ENCODE measurements at places on chromosomes 16 and 17. TPM values are rescaled to one million over a fixed set of nuclear protein-coding genes. Genes with fewer than 3 reads are reported as not detected.

DNA sequence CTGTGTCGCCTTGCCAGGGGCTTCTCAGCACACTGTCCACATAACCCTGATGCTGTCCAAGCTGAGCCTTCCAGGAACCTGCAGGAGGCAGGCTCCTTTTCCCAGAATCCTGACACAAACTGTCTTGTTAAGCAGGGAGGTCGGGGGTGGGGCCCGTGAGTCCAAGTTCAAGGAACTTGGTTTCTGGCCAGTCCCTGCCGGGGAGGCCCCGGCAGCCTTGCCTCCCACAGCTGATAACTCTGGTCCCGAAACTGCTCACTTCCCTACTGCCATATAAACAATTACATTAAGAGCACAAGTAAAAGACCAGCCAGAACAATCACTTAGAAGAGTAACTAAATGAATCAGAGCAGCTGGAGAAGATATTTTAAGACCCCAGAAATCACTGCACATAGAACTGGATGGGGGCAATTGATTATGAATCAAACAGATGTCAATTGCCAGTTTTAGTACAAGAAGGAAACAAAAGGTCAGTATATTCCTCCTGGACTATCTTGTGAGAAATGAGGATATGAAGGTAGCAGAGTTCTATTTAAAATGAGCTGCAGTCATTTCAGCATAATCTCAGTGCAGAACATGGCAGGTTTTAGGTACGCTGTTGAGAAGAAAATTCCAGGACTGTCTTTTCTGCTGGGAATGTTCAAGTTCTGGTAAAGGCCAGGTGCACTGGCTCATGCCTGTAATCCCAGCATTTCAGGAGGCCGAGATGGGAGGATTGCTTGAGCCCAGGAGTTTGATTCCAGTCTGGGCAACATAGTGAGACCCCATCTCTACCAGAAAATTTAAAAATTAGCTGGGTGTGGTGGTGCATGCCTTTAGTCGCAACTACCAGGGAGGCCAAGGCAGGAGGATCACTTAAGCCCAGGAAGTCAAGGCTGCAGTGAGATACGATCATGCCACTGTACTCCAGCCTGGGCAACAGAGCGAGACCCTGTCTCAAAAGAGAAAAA is 169.8 kb downstream of the PITPNC1 start:
- DNase-seq = no peak

TLCD3B gene
- total RNA-seq = 9.0 TPM

- no peak for DNase-seq
Measured at GRCh38 chr16:50521246-50521900, 26.8 kb upstream of the NKD1 start.

- peak; percentile 22 for DNase-seq
Measured at GRCh38 chr16:6068063-6068462, 970.5 kb upstream of the EEF2KMT start.

- DNase-seq = peak; percentile 60
Measured at GRCh38 chr17:11909348-11909747, 87.9 kb downstream of the ZNF18 start.

DNA sequence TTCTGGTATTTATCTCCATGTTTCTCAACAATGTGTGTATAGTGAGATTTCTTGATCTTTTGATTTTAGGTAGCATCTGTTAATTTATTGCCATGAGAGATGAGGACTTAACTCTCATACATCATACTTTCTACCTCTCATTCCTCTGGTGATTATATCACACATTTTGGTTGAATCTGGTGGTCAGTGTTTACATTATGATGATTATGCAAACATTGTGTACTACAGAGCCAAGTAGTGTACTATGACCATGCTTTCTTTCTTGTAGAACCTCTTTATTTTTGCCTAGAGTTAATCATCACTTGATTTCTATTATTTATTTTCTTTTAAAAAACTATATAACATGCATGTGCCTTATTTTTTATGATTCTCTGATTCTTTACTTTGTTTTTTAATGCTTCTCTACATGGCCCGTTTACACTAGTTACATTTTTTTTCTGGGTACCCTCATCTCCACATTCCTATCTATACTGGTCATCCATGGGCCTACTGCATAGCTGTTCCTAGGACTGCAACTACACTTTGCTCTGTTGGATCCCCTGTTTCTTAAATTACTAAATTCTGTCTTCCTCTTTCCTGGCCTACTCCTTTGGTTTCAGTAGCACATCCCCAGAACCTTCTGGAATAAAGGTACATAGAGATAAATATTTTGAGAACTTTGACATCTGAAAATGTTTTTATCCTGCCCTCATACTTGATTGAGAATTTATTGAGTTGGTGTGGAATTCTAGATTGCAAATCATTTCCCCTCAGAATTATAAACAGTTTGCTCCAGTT is 63.0 kb upstream of the LRRC37A3 start:
- DNase-seq = no peak

GRCh38 chr17:4074831-4075495 is 67.9 kb downstream of the ZZEF1 start:
- peak; percentile 44 for DNase-seq

TBC1D3H gene
- not detected for total RNA-seq

AATK gene
- 0.32 TPM for total RNA-seq

DNA sequence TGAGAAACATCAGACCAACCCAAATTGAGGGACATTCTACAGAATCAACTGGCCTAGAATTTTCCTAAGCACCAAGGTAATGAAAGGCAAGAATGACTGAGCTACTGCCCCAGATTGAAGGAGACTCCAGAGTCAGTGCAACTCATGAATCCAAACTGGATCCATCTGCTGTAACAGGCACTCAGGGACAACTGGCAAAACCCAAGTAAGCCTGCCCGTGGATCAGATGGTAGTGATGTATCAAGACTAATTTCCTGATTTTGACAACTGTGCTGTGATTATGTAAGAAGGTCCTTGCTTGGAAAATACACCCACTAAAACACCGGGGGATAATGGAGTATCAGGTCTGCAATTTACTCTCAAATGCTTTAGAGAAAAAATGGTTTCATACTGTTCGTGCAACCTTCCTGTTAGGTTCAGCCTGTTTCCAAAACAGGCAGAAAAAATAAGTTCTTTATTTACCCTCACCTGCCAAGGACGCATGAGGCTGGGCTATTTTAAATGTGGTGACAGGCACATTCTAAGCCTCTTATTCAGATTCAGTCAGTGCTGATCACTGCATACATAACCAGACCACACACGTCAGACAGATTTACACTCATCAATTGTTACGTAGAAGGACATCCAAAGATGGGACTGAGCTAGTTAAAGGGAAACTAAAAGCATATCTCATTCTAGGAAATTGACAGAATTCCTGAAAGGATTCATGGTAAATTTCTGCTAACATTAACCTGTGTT is 7.0 kb downstream of the MBTPS1 start:
- no peak for DNase-seq

DNA sequence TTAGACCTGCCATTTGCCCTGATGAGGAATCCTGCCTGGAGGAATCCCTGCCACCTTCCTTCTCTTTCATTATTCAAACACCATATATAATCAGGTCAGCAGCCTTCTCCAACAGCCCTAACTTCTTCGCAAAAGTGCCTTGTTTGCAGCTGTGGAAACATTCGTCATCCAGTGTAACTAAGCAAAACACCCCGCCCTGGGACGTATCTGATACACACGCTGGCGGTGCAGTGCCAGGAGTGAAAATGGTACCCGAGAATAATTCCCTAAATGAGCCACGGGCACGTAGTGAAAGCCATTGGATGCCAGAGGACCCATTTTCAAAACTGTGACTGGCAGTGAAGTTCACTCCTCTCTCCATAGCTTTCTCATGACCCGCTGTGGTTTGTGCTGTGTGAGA is 73.7 kb downstream of the IRX3 start:
- no peak for DNase-seq

- DNase-seq = no peak
Measured at GRCh38 chr17:33200587-33200986, 92.5 kb downstream of the ASIC2 start.

CDR2L gene
- 4.0 TPM for total RNA-seq

CD300LB gene
- total RNA-seq = not detected

- peak; percentile 46 for DNase-seq
Measured at GRCh38 chr16:29810699-29811169, 1.3 kb upstream of the PRRT2 start.

DNA sequence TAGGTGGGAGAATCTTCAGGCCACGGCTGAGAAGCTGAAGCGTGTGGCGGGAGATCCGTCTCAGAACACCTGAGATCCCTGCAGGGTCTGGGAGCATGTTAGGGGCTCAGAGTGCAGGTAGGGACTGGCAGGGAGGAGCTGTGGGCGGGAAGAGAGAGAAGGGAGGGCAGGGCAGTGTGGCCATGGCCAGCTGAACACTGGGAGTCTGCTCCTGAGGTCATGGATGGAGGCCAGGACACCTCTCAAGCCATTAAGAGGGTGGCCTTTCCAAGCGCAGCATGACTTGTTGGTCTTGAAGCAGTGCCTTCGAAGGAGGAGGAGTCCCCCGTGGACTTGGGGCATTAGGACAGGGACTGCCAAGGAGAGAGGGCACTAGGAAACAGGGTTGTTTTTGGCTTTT is 23.7 kb downstream of the NAA60 start:
- no peak for DNase-seq

- peak; percentile 69 for DNase-seq
Measured at GRCh38 chr16:2205967-2206313, 686 bp downstream of the MLST8 start.

DNA sequence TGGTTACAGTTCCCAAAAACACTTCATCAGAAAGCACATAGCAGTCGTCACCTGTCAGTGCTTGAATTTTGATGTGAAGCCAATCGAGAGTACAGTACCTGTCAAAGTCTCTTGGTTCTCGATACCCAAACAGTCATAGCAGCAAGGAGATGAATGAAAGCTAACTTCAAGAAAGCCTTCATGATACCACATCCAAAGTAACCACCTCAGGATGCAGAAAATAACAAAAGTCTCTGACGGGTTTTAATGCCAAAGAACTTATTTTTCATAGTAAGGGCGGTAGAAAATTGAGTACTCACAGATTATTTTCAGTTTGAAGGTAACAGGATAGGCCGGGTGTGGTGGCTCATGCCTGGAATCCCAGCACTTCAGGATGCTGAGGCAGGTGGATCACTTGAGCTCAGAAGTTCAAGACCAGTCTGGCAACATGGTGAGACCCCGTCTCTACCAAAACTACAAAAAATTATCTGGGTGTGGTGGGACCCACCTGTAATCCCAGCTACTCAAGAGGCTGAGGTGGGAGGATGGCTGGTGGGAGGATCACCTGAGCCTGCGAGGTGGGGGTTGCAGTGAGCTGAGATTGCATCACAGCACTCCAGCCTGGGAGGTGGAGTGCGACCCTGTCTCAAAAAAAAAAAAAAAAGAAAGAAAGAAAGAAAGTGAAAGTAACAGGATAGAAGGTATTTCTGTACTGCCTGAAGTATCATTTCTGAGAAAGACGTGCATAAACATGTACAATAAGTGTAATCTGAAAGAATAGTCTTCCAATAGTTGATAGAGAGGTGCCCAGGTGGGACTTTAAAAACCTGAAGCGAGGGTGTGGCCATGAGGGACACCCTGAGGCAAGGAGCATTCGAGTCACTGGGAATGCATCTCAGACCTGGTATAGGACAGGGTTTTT is 15.4 kb downstream of the MFSD11 start:
- DNase-seq = no peak

DNA sequence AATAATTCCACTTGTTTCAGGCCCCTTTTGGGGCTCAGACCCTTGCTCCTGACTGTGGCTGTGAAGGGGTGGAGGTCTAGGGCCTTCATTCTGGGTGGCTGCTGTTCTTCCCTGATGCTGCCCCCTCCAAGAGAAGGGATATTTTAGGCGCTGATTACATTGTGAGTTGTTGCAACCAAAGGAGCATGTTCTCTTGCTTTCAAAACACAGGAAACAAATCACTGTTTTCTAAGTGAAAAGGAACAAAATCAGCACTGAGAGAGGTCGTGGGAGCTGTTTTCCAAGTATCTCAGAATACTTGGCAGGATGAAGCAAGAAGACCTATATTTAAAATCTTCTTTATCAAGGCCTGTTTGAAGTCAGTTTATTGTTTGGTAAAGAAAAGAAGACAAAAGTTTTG is 25.3 kb upstream of the SEC14L1 start:
- no peak for DNase-seq

E2F4 gene
- 35.3 TPM for total RNA-seq

GRCh38 chr17:65531256-65532100 is 30.0 kb downstream of the AXIN2 start:
- DNase-seq = peak; percentile 60

DNA sequence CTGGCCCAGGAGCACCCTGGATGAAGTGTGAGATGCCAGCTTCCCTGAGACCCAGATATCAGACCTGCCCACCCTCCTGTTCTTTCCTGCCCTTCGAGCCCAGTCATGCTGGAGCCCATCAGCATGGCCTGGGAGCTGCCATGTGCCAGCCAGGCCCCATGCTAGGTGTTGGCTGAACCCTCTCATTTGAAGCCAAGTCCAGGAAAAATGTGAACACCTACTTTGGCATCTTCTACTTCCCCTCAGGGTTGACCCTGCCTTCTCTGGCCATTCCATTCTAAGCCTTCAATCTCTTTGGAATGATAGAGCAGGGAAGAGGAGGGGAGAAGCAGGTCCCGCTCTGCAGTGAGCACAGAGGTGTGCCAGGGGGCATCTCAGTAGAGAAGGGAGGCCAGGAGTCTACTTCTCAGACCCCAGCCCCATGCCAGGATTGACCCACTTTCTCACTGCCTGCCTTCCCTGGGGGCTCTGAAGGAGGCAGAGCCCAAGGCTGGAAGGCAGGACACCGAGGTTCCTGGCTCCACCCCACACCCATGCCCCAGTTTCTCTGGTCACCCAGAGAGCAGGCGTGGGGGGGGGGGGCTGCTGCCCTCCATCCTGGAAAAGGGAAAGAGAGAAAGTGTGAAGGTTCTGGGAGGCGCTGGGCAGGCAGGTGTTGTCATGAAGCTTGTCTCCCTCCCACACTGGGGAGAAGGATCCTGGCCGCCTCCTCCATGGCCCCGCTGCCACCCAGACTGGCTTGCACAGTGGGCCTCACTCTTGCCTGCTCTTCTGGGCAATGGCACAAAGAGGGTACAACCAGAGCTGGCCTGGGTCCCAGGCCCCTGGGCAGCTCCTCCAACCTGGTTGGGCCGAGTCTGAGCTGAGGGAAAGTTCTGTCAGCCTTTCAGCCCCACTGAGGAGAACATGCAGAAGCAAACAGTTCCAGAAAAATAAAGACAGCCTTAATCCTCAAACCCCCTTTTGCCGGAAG is 9.3 kb downstream of the HDAC5 start:
- DNase-seq = no peak

CACNG1 gene
- not detected for total RNA-seq

DNA sequence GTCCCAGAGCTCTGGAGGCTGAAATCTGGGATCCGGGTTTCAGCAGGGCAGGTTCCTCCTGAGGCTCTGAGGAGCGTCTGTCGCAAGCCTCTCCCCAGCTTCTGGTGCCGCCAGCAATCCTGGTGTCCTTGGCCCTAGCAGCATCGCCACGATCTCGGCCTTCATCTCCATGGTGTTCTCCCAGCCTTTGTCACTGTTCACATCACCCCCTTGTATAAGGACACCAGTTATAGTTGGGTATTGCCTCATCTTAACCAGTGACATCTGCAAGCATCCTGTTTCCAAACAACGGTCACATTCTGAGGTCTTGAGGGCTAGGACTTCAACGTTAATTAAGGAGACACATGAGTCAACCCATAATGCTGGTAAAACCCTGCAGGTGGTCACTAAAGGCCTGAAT is 2.8 kb upstream of the PPP1R27 start:
- DNase-seq = no peak

TSPAN10 gene
- total RNA-seq = 0.93 TPM
